AG20443 (cell line): ENCODE measurements at places on chromosomes 2 and 18.

GRCh38 chr18:54806526-54806925, 21.8 kb upstream of the RAB27B start:
- no peak for DNase-seq

GRCh38 chr2:31434911-31435310, 20.4 kb upstream of the XDH start:
- peak; percentile 40 for DNase-seq

DNA sequence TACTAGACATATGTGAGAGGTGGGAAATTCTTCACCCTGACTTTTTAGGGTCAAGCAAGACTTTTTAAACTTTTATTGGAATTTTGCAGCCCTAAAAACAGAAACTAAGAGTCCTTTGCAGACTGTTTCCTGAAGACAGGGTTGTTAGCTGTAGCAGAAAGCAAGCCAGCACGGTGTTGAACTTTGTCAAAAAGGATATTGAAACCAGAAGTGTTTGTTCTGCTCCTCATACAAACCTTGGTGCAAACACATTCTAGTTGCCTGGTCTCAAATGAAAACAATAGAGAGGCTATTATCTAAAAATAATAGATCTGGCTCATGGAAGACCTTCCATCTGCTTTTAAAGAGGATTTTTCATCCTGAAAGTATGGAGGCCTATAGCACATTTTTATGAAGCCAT, 65.8 kb upstream of the IGFBP5 start:
- DNase-seq, result no peak

DNA sequence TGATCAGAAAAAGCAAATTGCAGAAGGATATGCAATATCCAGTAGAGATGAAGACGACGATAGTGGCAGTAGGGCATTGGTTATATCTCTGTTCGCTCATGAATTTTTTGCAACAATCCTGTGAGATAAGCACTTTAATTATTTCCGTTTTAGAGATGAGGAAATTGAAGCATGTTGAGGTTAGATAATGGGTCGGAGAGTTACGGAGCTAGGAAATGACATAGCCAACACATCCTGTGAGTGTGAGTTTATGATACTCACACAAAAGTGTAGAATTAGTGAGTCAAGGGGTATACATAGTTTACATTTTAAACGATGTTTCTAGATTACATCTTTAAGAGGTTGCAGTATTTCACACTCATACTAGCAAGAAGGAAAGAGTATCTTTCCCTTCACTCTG, 123.1 kb upstream of the ARL4C start:
- no peak for DNase-seq

DNA sequence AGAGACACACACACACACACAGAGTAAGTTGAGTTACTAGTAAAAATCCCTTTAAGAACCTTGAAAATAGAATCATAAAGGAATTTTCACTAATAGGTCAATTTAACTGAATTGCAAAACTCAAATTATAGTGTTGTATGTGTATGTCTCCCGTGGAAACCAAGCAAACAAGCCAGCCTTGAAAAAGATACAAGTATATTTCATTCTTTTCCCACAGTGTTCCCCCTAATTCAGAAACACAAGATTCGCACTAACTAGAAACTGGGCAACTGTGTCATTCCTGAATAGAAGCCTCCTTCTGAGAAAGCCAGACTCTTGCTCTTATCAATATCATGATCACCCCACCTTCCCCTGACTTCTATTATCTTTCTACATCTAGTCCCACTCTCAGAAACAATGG, 229.5 kb downstream of the PIEZO2 start:
- no peak for DNase-seq

GRCh38 chr2:237153181-237153580, 67.5 kb downstream of the COPS8 start:
- no peak for DNase-seq
